ENCODE measurements at places on chromosomes 6 and 20. TPM values are rescaled to one million over a fixed set of nuclear protein-coding genes. Genes with fewer than 3 reads are reported as not detected.

ASXL1 gene
- total RNA-seq, result 63.2 TPM

PSORS1C1 gene
- total RNA-seq, result not detected

RAB44 gene
- total RNA-seq, result under 0.01 TPM

CLPSL1 gene
- not detected for total RNA-seq

SASH1 gene
- total RNA-seq, result 19.4 TPM

FLOT1 gene
- total RNA-seq, result 49.9 TPM

HLA-DQB1 gene
- total RNA-seq, result not detected

SLC52A3 gene
- total RNA-seq, result 0.49 TPM

SLC2A10 gene
- 5.4 TPM for total RNA-seq
